ENCODE measurements at places on chromosomes 12 and 14. TPM values are rescaled to one million over a fixed set of nuclear protein-coding genes. Genes with fewer than 3 reads are reported as not detected.

- no peak for DNase-seq
These were observed 46.3 kb upstream of the BCL11B start for GRCh38 chr14:99318091-99318958.

- DNase-seq, result no peak
These were observed 395.6 kb downstream of the BCAT1 start for GRCh38 chr12:24553259-24553658.

GRCh38 chr12:119666900-119667576 lies 895 bp upstream of the PRKAB1 start:
- DNase-seq, result no peak

DNA sequence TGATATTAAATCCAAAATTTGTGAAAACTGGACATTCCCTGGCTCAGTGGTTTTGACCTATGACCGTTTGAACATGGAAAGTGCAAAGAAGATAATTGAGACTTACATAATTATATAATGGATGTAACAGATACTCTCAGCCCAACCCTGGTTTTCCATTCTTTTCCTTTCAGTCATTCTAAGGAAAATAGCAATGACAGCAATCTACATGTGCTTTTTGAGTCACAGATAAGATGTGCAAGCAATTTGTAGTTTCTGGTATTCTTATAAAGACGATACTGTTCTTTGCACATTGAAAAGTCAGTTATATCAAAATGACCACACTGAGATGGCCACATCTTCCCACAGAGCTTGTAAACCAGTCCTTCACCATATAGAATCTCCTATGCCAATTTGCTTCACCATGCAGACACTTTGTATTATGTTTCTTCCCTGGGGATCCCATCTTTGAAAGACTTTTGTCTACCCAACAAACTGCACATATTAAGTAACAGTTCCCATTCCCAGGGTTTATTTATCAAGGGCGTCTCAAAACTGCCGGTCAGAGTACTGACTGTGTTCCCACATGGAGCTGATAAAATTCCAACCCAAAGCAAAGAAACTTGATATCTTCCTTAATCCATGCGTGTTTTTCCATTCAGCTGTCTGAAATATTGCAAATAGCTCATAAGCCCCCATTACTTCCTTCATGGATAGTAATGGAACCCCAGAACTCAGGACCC lies 34.8 kb downstream of the PLXNC1 start:
- DNase-seq, result no peak

DNA sequence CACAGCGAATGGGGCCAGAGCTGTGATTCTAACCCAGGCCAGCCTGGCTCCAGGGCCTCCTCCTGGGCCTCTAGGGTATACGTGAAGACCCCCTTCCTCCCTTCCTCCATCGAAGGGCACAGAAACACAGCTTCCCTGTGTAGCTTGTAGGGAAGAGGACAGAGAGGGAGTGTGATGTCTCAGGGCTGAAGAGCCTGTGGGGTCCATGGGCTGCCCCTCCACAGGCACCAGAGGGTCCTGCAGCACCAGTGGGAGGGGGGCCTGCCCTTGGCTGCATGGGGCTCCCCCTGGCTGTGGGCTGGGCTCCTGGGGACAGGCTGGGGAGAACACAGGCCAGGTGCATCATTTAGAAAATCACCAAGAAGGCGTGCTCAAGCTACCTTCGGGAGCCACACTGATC lies 178.5 kb downstream of the CALM1 start:
- DNase-seq, result no peak

DNA sequence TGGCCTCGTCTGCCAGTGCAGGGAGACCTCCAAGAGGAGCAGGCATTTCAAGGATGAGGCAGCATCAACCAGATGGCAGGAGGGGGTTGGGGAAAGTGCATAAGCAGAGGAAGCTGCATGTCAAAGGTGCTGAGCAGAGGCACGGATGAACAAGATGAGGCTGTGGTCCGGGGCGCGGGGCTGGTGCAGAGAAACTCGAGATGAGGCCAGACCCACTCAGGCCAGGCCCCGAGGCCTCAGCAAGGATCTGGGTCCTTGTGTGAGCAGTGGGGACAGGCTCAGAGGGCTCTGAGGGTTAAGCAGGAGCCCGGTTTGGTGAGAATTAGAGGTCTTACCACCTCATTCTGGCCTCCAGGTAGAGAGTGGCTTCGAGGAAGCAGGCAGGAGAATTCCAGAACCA lies 98.8 kb downstream of the DICER1 start:
- DNase-seq, result no peak

DNA sequence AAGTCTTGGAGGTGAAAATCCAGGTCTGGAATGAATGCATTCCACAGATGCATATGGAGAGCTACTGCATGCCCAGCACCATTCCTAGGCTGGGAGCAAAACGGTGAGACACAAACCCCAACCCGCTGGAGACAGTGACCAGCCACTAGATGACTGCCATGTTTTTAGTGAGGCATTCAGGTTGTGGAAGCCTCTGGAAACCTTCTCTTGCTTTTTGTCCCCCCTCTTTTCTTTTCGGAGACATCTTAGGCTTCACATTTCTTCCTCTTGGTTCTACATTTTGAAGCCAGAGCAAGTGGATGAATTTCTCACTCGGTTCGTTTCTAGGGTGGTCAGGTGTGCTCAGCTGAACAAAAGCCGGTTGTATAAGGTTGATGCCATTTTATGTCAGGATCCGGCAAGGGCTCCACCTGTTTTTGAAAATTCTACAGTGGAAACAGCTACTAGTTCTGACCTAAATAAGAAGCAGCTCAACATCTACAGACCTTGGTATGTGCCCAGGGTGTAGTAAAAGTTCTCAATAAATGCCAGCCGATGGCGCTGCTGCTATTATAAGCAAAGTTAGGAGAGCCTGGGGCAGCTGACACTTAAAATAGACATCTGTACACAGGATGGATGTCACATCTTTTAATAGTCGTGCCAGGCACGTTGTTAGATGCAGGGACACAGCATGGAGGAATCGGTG lies 1.8 kb upstream of the ZNF839 start:
- DNase-seq, result peak; percentile 64

DNA sequence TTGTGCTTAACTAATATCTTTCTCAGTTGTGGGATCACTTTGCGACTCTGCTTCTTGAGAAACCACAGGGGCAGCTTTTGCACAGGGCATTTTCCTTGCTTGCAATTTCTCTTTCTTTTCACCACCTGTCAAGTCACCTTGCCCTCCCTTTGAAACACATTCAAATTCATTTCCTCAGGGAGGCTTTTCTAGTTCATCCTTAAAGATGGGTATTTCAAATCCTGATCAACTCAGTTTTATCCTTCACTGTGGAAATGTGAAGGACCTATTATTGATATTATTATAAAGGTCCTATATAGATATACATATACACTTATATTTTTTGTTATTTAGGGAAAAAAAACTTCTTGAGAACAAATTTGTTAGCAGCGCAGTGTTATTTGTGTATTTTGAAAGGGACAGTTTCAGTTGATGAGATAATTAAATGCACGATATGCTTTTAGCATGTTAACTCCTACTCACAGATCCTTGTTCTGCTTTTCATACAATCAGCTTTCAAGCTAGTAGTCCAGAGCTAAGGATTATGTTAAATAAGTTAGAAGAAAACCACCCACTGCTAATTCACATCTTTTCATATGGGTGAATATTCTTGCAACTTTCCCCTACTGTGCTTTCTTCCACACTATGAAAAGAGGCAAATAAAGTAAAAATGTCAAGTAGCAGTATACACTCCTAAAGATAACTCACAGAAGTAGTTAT lies 501.4 kb upstream of the RGS6 start:
- no peak for DNase-seq

E2F7 gene
- total RNA-seq, result 8.7 TPM

SERPINA9 gene
- total RNA-seq, result not detected

CPM gene
- 2.7 TPM for total RNA-seq

LUM gene
- total RNA-seq, result 18.5 TPM

SLC16A7 gene
- 48.3 TPM for total RNA-seq
